ENCODE measurements at places on chromosomes 3 and 15. TPM values are rescaled to one million over a fixed set of nuclear protein-coding genes. Genes with fewer than 3 reads are reported as not detected.

- DNase-seq, result no peak
Observed at GRCh38 chr3:143166376-143166775, 46.8 kb downstream of the CHST2 start.

GRCh38 chr3:46972396-46972795 is 4.1 kb downstream of the CCDC12 start:
- DNase-seq, result no peak

- DNase-seq, result no peak
Observed at GRCh38 chr3:193865339-193865738, 270.6 kb upstream of the HES1 start.

DNA sequence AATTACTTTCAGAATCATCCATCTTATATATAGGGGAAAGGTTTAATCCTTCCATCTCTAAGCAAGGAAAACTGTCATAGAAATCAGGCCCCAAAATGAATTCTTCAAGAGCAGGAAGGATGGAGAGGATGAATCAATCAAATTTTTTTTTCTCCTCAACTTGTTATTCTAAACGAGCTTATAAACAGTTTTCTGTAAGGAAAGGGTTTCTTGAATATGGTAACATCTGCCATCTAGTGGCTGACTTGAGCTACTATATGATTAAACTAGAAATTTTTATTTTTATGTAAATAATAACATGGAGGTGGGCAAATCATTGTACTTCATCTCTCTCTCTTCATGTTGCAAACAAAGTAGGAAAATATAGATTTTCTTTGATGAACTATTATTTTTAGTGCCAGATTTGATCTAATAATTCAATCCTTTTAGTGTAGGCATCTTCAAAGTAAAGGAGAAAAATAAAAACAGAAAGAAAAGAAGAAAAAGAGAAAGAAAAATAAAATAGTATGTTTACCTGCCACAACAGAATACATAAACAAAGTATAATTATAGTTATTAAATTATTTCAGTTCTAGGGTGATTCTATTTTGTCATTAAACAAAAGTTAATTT is 146.6 kb downstream of the SERPINI1 start:
- DNase-seq, result peak; percentile 26

GRCh38 chr3:152204218-152204617 is 64.5 kb upstream of the MBNL1 start:
- DNase-seq, result no peak

GRCh38 chr3:41768363-41768762 is 193.5 kb downstream of the ULK4 start:
- no peak for DNase-seq

The CD80 gene
- 0.69 TPM for total RNA-seq

- DNase-seq, result no peak
Observed at GRCh38 chr3:17050071-17050470, 165.3 kb downstream of the PLCL2 start.

The CHRNB4 gene
- total RNA-seq, result not detected

The CADM2 gene
- 2.5 TPM for total RNA-seq

- DNase-seq, result no peak
Observed at GRCh38 chr3:125591116-125591760, 4.1 kb downstream of the OSBPL11 start.

DNA sequence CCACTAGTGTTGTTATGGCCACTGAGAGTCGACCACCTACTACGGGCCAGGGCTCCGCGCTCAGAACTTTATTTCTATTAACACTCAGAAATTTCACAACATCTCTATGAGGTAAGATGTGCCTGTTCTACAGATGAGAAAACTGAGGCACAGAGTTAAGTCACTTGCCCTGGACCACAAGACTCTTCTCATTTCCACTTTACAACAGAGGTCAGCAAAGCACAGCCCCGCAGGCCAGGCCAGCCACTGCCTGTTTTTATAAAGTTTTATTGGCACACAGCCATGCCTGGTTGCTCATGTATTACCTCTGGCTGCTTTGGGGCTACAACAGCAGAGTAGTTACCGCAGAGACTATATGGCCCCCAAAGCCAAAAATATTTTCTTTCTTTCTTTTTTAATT is 503.6 kb downstream of the SHQ1 start:
- no peak for DNase-seq

Measured in skin of body (tissue), 3 donors.